ENCODE measurements at places on chromosomes 7 and 10.
A peak's percentile ranks its signal among the peaks of the same experiment; 100 is the strongest.

GRCh38 chr10:9848278-9848677 is 1169.4 kb upstream of the CELF2 start:
- DNase-seq: no peak

DNA sequence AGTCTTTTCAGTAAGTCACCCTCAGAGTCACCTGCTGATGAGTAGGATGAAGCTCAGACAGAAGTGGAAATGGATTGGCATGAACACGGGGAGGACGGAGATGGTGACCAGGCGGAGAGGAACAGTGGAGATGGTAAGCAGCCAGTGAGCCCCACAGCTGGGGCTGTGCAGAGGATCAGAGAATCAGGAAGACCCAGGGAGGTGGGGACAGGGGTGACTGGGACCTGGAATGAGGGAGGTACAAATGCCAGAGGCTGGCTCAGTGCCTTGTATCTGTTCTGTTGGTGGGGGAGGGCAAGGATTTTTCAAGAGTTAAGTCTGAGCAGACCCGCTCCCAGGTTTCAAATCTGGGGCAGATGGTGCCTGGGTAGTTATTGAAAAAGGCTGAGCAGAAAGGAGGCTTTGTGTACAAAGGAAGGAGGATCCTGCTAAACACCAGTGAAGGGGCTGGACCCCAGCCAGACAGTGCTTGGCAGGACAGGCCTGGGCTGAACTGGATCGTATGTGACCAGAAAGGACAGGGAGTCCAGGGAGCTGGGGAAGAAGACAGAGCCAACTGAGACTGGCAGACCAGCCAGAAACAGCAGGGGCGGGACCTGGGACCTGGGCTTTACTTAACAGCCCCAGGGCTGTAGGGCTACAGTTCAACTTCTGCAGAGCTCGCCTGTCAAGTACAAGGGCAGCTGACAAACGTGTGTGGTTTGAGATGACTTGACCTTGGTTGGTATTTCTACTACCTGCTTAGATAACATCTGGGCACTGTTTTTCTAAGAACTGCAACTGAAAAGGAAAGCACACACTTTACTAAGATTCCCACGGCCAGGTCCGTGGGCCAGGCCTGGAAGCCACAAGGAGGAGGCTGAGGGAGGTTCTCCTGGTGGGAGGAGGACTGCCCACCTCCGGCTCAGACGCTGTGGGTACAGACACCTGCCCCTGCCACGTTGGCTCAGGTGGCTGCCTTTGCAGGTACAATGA is 13.2 kb upstream of the FRMPD2 start:
- DNase-seq: peak; percentile 36

GRCh38 chr10:29063806-29064644 is 224.8 kb upstream of the LYZL1 start:
- DNase-seq: no peak

- no peak for DNase-seq
Measured at GRCh38 chr10:19958787-19959186, 142.6 kb downstream of the PLXDC2 start.

GRCh38 chr10:116311016-116311415 is 13.2 kb upstream of the CCDC172 start:
- no peak for DNase-seq

DNA sequence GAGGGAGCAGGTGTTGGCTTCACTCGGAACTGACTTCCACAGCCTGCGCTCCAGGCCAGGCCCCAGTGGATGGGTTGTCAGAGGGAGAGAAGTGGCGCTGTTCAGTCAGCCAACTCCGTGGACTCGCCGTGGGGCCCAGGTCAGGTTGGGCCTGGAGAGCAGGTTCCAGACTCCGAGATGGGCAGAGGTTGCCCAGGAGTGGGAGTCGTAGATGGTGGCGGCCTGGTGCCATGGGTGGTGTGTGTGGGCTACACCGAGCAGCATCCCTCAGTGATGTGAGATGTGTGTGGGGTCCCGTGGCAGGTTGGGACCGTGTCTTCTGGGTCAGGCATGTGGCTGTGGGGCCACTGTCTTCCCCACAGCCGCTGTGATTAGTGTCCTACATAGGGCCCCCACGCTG is 10.4 kb downstream of the ZNF316 start:
- no peak for DNase-seq

DNA sequence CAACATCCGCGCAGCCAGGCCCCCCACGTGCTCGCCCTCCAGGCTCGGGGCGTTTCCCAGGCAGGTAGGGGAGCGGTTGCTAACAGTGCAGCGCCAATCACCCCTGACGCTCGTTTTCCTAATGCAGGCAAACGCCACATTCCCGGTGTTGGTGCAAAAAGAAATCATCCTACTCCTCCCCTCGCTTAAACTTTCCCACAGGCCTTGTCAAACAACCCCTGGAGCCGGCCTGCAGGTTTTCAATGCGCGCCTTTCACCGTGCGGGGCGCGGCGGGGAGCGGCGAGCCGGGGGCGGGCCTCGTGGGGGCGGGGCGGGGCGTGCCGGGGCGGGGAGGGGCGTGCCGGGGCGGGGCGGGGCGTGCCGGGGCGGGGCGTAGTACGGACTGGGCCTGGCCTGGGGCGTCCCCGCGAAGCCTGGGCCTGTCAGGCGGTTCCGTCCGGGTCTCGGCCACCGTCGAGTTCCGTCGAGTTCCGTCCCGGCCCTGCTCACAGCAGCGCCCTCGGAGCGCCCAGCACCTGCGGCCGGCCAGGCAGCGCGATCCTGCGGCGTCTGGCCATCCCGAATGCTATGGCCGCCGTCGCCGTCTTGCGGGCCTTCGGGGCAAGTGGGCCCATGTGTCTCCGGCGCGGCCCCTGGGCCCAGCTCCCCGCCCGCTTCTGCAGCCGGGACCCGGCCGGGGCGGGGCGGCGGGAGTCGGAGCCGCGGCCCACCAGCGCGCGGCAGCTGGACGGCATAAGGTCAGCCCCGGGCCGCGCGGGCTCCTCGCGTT is at the start of gene ECHDC3:
TSS of gene ECHDC3 (plus strand) at position 374 of the 770 bp plus-strand sequence. CDS start at position 569, 195 bp downstream.
- DNase-seq: peak; percentile 47

GRCh38 chr7:129341816-129342806 is 92.1 kb upstream of the STRIP2 start:
- DNase-seq: no peak

DNA sequence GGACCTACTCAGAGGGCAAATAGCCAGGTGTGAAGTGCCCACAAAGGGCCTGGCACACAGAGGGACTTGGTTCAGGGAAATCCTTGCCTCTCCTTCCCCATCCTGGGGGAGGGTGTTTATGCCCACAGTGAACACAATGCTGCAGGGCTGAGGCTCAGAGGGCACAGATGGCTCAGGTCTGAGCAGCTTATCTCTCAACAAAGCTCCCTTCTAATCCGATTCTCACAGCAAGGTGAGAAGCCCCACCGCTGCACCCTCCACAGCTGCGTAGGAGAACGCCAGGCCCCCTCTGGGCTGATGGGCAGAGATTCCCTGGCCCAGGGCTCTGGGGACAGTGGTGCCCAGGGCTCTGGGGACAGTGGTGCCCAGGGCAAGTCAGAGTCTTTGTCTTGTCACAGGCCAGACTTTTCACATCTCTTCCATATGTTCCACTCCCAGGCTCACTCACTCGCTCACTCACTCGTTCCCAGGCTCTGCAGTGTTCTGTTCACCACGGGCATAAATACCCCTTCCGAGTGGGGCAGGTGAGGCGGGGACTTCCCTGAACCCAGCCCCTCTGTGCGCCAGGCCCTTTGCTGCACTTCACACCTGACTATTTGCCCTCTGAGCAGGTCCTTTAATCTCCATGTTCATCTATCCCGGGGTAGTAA is 8.7 kb upstream of the CDHR1 start:
- DNase-seq: no peak

- DNase-seq: no peak
Measured at GRCh38 chr7:24703296-24703695, 54.0 kb downstream of the GSDME start.

GRCh38 chr10:119522747-119523426 is 19.6 kb downstream of the RGS10 start:
- DNase-seq: no peak

- DNase-seq: no peak
Measured at GRCh38 chr7:135840591-135840990, 92.0 kb upstream of the FAM180A start.

DNA sequence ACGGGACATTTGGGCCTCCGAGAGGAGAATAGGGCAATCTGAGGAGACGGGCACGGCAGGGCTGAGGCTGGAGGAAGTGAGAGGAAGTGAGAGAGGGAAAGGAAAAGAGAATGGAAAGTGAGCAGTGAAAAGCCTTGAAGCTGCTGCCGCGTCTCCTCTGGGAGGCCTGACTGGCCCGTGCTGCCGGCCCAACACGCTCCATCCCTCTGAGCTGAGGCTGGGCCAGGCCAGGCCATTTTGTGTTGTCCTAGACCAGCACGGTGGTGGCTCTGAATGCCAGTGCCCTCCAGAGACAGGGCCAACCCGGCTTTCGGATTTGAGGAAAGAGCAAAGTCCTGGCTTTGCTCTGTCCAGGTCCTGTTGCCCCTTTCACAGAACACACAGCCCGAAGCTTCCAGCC is 361.1 kb upstream of the SHH start:
- no peak for DNase-seq

- DNase-seq: no peak
Measured at GRCh38 chr7:31120800-31121513, 68.8 kb downstream of the ADCYAP1R1 start.

- DNase-seq: no peak
Measured at GRCh38 chr10:18699849-18700840, 40.9 kb downstream of the ARL5B start.

- DNase-seq: peak; percentile 72
Measured at GRCh38 chr10:70549962-70550458, 52.5 kb downstream of the PRF1 start.

- DNase-seq: no peak
Measured at GRCh38 chr7:139887992-139888481, 59.0 kb downstream of the TBXAS1 start.

DNA sequence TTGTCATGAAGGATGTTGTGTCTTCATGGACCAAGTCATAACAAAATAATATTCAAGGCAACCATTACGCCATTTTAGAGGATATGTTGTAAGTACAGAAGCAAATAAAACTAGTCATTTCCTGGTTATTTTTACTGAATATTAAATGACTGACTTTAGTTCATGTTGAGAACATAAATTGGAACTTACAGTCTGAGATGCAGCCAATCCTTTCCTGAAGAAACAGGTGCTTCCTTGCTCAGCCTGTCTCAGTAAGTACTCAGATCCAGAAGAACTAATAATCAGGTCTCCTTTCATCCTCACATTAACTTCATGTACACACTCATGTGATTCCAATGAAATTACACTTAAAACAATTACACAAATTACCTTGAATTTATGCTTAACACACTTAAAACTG is 12.3 kb downstream of the SEMA3A start:
- DNase-seq: no peak

- no peak for DNase-seq
Measured at GRCh38 chr10:126669168-126669567, 1.3 kb downstream of the C10orf90 start.

GRCh38 chr10:119090968-119091367 is 10.4 kb upstream of the EIF3A start:
- no peak for DNase-seq

DNA sequence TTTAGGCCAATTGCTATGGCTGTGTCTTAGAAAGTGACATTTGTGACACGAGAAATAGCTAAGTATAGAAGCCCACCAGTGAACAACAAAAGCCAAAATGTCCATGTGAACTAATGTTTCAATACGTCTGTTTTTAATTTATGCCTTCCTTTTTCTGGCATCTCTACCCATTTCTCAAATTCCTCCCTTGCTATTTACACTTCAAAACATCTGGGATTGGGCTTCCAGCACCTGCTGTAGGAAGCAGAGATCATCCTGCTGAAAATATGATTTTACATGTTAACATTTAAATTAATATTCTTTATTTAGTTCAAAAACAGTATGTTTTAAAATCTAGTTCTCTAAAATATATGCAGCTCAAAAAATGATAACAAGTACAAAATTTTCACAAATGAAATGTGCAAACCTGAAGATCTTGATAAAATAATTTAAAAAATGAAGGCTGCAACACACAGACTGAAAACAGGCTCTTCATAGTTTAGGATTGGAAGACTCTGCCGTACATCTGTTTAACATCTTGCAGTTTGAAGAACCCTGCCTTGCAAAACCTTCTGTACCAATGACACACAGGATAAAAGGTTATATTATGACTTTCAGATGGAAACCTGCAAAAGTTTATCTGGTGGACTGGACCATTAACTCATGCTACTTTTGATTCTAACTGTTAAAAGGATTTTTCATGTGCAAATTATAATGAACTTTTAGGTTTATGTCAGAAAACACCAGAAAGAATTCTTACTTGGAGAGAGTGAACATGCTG is 408.4 kb downstream of the SUGCT start:
- no peak for DNase-seq

DNA sequence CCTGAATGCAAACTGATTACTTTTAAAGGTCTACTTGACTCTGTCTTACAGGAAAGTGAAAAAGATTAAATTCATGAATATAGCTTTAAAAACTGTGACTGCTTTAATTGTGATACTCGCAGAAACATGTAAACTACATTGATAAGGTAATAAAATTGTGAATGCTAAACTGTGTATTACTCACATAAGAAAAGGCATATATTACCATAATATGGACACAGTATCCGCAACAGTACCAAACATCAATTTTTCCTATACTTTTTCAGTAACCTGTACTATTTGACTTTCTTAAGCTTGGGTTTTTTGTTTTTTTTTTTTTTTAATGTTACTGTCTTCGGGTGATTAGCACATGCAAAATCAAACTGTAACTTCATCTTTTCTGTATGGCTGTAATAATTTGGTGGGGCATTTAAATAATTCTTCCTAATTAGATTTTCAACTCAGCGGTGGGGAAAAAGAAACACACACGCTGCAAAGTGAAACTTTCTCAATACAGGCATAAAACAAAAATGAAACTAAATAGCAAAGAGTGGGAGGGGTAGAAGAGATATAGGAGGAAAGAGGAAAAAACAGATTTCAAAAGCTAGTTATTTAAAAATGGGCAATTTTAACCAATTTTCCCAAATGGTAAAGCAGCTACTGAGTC is 23.2 kb downstream of the NT5C3A start:
- DNase-seq: no peak

DNA sequence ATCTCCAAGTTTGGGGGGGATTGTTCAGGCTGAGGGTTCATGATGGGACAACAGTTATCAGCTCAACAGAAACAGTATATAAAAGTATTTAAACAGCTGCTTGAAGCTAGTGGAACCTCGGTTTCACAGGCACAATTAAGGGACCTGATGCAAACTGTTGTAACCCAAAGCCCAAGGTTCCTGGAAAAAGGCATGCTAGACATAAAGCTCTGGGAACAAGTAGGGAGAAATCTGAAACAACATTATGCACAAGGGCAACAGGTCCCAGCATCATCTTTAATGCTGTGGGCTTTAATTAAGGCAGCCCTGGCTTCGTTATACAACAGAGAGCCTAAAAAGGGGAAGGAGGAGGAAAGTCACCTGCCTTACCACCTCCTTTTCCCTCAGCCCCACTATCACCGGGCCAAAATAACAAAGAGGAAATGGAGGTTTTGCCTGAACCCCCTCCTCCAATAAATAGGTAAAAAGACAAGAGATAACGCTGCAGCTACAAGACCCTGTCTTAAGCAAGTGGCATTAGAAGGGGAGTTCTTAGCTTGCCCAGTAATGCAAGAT is 83.2 kb upstream of the GPR22 start:
- no peak for DNase-seq

DNA sequence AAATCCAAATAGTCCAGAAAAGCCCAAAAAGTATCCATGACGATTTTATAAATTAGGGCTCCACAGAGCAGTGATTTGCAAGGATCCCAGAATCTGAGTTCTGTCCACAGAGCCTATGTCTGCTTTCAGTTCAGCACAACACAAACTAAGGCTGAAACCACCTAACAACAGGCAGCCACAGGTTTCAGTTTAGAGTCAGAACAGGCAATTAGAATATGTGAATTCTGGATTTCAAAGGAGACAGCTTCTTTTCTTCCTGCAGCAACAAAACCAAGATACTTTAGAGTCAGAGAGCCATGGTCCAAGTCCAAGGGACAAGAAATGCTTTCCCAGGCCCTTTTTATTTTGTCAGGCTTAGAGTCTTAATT is 23.6 kb downstream of the IFIT3 start:
- no peak for DNase-seq

Data from left colon (tissue), 2 donors.